Stimulated activated CD4-positive, alpha-beta T cell treated with anti-CD3 and anti-CD28 coated beads, Interleukin-12 subunit alpha, Interleukin-12 subunit beta, amount 100 ng/mL, for 24 hours (primary cell): ENCODE measurements at places on chromosomes 4 and X.

- DNase-seq: no peak
Observed at GRCh38 chr4:146072376-146072775, 103.1 kb upstream of the LSM6 start.

DNA sequence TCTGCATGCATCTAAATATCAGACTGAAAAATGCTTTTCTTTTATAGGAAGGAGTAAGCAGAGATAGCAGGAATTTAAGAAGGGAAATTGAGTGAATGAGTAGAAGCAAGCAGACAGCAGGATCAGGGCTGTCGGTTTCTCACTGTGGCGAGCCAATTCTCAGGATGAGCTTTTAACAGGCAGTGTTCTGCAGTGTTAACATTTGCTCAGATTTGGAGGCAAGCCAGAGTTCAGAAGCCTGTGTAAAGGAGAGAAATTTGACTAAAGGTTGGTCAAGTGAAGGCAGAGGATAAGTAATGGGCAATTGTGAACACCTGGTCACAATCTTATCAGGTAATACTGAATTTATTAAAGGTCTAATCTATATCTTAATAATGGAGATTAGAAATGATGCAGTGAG, 133.3 kb upstream of the MAGEB16 start:
- no peak for DNase-seq

DNA sequence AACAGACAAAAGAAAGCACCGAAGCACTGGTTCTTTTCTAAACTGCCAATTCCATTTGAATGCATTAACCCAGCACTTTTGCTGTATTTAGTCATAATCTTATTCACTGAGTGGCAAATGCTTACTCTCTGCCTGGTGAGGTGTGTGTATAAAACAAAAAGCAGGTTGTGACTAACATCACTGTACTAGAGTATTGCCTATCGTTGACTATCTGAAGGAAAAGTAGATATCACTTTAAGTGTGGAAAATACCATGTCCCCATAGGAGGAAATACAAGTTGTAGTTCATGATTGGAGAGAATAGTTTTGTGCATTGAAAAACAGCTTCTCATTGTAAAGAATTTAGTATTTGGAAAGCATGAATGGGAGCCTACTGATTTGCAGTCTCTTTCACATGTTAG, 2.7 kb downstream of the PDLIM5 start:
- DNase-seq: no peak

GRCh38 chrX:109374262-109374960, 107.5 kb downstream of the GUCY2F start:
- no peak for DNase-seq

DNA sequence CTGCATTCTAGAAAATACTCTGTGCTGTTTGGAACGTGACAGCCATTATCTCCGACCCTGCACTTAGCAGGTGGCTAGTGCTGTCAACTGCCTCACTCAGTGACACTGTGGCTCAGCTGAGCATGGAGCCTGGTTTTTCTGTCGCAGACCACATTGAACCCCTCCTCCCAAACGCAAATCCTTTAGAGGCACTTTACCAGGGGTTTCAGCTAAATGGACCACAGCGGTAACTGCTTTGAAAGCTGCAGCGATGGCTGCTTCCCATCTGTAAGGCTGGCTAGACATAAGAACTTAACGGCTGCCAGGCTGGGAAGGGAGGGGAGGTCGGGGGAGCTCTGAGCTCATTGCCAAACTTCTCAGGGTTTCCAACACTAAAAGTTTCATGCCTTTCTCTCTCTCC, 8.1 kb downstream of the SLC34A2 start:
- no peak for DNase-seq
